ENCODE measurements at places on chromosomes 13 and 19.

DNA sequence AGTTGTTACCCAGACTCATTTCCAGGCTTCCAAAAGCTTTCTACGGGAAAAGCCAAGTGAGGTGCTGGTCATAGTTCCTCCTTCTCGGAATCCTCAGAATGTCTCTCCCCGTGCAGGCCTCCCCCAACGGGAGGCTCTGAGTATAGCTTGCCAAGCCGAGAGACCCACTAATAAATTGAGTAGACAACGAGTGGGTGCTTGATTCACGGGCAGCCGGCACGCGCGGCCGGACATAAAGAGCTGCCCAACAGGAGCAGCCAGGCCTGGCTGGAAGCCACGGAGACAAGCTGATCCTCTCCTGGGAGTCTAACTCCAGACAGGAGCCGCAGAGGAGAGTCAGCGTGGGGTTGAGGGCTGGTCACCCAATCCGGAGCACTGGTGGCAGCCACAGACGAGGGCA lies 43.4 kb upstream of the MEDAG start:
- no peak for DNase-seq

DNA sequence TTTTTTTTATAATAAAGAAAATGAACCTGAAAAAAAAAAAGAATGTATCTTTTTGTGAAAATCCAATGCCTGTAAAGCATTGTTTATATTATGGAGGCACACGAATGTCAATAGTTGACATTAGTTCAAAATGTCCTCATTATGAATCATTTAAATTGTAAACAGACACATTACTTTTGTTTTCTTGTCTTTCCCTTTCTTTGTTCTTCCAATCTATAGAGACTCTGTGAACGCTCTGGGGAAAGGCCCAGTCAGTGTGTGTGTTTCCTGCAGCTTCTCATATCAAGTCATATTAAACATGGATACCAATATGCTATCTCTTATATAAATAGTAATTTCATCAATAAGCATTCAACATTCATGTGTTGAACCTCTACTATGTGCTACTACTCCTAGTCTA lies 193.1 kb downstream of the KCTD12 start:
- DNase-seq = no peak

DNA sequence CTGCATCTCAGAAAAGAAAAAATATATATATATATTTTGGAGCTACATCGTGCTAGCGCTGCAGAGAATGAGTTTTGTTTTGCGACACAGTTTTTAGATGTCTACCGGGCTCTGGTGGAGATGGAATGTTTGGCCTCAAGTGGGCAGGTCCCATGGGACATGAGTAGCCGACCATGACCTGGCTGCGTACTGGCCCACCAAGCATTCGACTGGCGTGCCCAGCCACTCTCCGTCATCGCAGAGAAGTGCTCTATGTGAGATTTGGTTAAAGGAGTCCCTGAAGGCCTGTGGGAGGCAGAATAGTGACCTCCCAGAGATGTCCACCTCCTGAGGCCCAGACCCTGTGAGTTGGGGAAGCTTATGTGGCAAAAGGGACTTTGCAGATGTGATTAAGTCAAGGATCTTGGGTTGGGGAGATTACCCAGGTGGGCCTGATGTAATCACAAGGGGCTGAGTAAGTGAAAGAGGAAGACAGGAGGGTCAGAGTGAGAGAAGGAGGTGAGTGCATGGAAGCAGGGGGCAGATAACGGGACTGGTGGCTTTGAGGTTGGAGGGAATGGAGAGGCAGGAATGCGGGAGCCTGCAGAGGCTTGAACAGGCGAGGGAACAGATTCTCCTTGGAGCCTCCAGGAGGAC lies 821 bp upstream of the LILRB4 start:
- no peak for DNase-seq

DNA sequence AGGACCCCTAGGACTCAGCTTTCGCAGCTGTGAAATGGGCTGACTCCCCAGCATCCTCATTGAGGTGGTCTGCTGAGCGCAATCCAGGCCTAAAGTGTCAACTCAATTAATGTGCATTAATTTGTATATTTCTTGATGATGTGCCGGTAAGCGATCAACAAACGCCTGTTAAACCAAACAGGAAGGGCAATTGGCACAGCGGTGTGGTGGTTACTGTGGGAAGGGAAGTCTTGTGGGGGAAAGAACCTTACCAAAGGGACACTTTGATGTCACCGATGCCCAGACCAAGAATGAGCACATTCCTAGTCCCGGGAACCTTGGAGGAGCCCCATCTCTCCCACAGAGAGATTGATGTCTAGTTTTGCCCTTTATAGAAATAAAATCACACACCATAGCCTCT lies 1.6 kb downstream of the JAK3 start:
- no peak for DNase-seq

DNA sequence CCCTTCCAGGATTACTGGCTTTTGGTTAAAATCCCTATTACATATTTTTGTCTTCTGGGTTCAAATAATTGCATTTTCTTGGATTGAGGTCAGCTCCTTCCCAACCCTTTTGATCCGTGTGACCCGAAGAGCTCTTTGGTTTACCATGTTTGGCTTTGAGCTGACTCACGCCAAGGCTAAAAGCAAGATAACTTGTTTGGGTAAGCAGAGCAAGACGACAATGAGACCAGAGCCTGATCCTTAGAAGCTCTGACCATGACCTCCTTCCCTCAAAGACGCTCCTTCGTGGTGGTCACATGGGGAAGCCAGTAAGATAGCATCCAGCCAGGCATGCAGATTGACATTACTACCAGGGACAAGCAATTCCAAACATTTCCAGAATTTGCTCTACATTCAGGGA lies 153.8 kb downstream of the DCT start:
- DNase-seq = no peak

- peak; percentile 22 for DNase-seq
Measured at GRCh38 chr19:40908976-40909375, 26.9 kb upstream of the CYP2A7 start.

DNA sequence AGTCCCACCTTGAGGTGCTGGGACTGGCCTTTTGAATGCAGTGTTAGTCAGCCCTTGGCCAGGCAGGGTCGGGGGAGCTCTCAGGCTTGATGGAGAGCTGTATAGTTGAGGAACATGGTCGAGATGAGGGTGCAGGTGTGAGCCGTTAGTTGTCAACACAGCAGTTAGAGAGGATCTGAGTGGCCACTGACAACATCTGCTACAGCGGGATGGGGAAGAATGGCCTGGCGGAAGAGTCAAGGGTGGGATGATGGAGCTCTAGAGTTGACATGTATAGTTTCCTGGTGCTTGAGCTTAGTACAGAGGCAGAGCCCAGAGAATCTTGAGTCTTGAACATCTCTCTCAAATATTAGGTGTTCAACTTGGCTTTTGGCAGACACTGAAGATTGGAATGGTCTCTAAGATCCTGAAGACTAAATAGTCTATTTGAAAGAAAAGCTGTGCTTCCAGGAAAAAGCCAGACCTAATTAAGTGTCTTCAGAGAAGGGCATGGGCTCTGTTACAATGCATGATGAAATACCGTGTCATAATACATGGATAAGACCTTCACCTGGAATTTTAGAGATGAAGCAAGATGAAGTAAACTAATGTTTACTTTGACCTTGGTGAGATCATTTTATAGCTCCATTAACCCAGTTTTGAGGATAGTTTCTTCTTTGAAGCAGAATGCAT lies 9.7 kb downstream of the PCCA start:
- no peak for DNase-seq

DNA sequence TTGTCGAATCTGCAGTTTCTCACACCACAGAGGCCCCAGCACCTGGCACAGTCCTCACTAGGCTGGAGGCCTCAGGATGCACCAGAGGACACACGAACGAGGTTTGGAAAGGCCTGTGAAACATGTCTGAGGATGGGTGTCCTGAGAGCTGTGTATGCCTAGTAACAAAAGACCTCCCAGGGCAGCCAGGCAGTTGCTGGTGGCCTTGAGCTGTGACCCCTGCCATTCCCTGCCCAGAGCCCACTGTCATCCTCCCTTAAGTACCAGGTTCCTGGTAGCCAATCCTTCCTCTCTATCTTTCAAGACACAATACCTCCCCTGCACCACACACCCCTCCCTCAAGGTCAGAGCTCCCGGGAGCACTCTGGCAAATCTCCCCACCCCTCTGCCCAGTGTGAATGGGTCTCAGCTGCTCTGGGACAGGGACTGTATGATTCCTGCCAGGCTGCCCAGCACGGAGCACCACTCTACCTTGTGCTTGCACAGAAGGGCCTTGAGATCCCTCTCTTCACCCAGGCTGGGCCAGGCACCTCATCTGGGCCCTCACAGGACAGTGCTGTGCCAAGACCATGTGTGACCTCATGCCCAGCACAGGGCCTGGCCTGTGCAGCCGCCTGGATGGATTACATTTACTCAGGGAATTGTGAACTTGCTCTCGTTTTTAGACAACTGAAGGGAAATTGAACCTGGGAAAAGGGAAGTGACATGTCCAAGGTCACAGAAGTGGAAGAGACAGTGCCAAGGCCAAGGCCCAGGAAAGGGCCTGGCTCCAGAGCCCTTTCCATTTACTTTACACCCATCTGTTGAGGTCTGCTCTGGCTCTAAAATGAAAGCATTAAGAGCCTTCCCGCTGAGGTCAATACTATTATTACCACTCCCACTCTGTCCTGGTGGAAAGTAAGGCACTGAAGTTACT lies 2.2 kb downstream of the ZNF787 start:
- DNase-seq = no peak

DNA sequence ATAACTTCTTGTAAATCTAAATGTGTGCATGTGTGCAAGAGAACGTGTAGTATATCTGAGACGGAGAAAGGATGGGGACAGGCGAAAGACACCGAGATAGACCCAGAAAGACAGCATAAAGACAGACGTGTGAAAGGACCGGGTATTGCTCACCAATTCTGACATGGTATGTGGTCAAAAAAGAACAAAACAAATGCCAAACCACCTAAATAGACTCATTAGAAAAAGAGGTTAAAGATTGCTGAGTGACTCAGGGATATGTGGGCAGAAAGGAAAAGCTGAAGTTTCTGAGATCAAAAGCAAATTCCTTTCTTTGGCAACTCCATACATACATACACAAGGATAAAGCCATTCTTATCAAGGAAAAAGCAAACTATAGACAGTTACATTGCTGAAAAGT lies 179.7 kb upstream of the TSC22D1 start:
- no peak for DNase-seq

GRCh38 chr13:30125422-30126073 lies 181.8 kb downstream of the KATNAL1 start:
- no peak for DNase-seq

GRCh38 chr19:19644054-19644388 lies 564 bp upstream of the GMIP start:
- DNase-seq = no peak

GRCh38 chr13:71169180-71169579 lies 697.8 kb downstream of the DACH1 start:
- DNase-seq = no peak

DNA sequence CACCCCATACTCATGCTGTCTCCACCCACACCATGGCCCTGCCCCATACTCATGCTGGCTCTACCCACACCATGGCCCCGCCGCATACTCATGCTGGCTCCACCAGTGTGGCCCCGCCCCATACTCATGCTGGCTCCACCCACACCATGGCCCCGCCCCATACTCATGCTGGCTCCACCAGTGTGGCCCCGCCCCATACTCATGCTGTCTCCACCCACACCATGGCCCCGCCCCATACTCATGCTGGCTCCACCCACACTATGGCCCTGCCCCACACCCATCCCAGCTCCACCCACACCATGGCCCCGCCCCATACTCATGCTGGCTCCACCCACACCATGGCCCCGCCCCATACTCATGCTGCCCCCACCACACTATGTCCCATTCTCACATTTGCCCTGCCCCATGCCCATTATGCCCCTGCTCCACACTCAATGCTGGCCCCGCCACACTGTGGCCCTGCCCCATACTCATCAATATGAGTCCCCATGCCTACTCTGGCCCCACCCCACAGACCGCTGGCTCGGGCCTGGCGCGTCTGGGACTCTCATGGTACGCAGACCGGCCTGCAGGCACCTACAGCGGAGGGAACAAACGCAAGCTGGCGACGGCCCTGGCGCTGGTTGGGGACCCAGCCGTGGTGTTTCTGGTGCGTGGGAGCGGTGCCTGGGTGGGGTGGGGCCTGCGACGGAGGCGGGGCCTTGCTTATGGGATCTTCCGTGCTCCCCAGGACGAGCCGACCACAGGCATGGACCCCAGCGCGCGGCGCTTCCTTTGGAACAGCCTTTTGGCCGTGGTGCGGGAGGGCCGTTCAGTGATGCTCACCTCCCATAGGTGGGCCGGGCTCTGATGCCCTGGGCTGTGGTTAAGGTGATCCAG lies 3.7 kb upstream of the ARHGAP45 start:
- DNase-seq = no peak

GRCh38 chr13:100106705-100107104 lies 17.8 kb downstream of the PCCA start:
- no peak for DNase-seq

DNA sequence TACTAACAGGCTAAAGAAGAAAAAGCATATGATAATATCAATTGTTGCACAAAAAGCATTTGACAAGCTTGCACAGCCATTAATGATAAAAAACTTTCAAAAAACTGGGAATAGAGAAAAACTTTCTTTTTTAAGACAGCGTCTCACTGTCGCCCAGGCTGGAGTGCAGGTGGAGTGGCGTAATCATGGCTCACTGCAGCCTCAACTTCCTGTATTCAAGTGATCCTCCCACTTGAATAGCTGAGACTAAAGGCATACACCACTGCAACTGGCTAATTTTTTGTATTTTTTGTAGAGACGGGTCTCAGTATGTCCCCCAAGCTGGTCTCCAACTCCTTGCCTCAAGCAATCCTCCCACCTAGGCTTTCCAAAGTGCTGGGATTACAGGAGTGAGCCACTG lies 382.8 kb downstream of the TSHZ3 start:
- no peak for DNase-seq

GRCh38 chr13:26222520-26223046 lies 469 bp upstream of the RNF6 start:
- DNase-seq = no peak
